Mucosa of gallbladder (tissue), 1 donor: ENCODE measurements at places on chromosomes 6 and 20. TPM values are rescaled to one million over a fixed set of nuclear protein-coding genes. Genes with fewer than 3 reads are reported as not detected.

Gene RWDD2A
- 5.9 TPM for total RNA-seq

Gene LY6G5C
- 5.2 TPM for total RNA-seq

Gene HLA-DQB1
- 23.2 TPM for total RNA-seq

Gene ADGRF4
- total RNA-seq: 0.52 TPM

Gene OR2H1
- not detected for total RNA-seq

Gene XKR7
- not detected for total RNA-seq

Gene HLA-DRB1
- 174 TPM for total RNA-seq

Gene ALDH5A1
- 20.7 TPM for total RNA-seq

Gene MTFR2
- total RNA-seq: 0.58 TPM

Gene SALL4
- 0.20 TPM for total RNA-seq

GRCh38 chr6:17211101-17211500 lies 70.1 kb upstream of the RBM24 start:
- no peak for DNase-seq

DNA sequence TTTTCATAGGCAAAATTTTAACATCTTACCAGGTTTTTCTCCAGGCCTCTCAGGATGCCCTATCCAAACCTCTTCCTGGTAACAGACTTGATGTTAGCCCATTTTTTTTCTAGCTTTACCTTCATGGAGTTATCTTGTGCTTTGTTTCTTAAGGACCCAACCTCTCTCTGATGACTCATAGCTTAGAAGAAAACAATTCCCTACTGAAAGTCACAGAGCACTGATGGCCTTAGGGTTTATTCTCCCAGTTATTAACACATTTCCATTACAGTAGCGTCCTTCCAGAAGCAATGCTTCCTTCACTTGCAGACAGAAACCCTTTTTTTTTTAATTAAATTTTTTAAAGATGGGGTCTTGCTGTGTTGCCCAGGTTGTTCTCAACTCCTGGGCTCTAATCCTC lies 79.4 kb downstream of the IYD start:
- no peak for DNase-seq

DNA sequence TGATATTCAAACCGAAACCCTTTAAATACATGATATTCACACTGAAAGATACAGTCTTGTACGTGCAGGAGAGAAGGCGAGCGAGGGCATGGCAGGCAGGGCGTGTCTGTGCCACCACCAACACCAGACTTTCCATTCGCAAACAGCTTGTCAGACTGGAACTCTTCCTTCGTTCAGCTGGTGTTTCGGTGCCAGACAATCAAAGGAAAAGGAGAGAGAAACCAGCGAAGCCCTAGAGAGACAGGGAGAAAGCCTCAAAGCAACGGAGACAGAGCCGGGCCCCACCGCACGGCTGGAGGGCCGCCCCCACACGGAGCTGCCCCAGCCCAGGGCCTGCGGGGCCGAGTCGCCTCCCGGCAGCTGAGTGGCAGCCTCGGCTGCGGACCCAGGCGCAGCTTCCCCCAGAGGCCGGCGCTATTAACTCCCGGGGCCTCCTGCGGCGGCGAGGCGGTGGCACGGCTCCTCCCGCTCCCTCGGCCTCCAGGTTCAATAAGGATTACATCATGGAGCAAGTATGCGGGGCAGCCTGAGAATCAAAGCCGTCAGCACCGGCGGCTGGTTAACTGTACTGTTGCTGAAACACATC lies 32.1 kb upstream of the NR2E1 start:
- DNase-seq: peak; percentile 78

DNA sequence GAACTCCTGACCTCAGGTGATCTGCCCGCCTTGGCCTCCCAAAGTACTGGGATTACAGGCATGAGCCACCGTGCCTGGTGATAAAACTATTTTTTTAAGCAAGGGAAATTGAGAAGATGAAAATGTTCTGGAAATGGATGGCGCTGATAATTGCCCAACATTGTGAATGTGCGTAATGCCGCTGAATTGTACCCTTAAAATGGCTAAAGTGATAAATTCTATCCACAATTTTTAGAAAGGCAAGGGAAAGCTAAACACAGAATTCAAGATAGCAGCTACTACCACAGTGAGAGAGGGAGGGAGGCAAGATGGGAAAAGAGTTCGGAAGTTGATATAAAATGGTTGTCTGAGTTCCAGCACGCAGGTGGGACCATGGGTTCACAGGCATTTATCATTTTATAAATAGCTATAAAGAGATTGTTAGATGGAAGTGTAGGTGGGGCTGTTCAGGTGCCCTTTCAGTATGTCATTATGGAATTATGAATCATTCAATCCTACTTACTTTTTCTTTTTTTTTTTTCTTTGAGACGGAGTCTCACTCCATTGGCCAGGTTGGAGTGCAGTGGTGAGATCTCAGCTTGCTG lies 8.3 kb downstream of the RIPOR3 start:
- no peak for DNase-seq

DNA sequence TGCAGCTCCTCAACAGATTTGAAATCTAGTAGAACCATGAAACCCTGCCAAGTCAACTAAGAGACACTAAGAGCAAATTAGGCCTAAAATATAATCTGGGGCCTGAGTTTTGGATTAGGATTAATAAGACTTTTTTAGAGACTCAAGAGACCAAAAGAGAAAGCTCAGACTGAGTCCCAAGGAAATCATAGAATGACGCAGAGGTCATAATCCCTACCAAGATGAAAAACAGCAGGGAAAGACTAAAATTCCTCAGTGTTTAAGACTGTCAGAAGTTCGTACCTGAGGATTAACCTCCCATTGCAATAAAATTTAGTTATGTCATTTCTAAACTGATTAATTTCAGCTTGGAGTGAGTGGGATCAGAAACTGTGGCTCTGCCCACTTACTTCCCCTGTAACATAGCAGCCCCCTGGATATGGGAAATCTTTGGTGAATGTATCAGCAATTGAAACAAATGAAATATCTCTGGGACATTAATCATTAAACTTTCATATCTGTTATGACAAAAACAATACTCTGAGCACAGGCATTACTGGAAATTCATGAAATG lies 200.3 kb downstream of the EDN1 start:
- no peak for DNase-seq

DNA sequence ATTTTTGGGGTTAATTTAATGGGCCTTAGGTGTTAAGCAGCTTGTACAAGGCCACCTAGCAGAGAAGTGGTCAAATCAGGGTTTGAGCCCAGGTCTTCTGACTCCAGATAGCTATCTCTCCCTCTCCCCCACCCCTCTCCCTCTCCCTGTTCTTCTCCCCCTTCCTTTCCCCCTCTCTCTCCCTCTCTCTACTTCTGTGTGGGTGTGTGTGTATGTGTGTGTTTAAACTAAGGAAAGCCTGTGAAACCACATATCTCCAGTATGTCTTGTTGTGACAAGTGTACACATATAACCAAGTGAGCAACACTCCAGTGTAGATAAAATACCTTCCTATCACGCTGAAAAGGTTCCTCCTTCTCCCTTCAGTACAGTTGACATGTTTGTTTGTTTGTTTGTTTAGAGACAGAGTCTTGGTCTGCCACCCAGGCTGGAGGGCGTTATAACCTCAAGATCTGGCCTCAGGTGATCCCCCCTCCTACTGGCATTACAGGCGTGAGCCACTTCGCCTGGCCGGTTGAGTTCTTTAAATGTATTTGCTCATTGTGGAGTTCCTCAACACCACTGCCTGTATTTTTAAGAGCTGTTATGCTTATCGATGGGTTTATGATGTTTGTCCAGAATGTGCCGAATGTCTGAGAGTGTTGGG lies 140.4 kb downstream of the JARID2 start:
- no peak for DNase-seq

DNA sequence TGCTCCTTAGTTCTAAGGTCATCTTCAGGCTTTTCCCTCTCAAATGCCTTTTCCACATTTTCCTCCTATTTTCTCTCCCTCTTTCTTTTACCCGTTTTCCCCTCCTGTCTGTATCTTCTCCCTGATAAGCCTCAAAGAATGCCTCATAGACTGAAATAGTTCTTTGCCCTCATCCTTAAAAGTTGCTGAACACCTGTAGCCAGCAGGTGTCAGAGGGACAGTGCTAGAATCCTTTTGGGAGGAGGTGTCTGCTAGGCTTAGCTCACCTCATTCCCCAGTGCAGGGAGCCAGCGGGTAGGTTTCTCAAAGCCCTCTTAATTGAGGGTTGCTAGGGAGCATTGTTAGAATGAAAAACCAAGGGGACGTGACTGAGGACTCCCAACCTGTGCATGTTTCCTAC lies 204.0 kb downstream of the TSHZ2 start:
- DNase-seq: no peak

- DNase-seq: no peak
Measured at GRCh38 chr6:80922916-80923455, 816.5 kb downstream of the BCKDHB start.

DNA sequence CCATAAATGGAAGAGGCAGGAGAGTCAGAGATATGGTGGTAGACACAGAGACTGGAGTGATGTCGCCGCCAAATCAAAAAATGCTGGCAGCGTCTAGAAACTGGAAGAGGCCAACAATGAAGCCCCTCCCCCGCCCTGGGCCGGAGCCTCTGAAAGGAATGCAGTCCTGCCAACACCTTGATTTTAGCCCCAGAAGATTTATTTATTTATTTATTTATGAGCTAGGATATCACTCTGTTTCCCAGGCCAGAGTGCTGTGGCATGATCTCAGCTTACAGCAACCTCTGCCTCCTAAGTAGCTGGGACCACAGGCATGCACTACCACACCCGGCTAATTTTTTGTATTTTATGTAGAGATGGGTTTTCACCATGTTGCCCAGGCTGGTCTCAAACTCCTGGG lies 82.6 kb upstream of the CCDC167 start:
- DNase-seq: no peak

GRCh38 chr20:5531318-5532081 lies 214.7 kb upstream of the PROKR2 start:
- DNase-seq: no peak

DNA sequence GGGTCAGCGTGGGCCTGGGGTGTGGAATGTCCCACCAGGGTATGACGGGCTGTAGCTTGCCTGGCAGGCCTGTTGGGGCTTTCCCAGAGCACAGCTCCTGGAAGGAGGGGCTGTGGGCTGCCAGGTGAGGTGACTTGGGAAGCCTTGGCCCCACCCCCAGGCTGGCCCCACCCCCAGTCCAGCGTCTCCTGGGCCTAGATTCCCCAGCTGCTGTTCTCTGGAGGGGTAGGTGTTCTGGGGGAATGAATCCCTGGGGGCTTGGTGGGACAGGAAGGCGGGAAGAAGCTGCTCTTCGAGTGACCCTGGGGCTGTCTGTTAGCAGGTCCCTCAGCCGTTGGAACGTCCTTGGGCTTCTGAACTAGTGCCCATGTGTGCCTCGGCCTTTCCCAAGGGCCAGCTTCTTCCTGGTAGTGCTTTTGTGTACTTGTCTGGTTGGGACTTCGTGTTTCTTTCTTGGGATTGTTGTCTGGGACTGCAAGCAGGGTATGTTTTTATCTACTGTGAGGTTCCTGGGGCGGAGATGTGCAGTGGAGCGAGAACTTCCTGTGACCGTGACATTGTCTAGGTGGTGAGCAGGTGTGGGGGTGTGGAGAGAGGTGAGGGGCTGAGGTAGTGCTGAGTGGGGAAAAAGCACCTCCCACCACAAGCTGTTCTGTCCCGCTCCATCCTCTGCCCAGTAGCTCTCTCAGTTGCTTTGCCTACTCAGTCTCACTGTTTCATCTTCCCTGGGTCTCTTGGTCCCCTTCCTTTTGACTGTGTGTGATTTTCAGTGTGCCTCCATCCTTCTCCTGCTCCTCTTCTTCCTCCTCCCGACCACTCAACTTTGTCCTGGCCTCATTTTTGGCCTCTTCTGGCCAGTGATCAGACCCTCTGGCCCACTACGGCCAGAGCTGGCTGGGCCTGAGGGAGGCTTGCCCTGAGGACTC lies 1.3 kb upstream of the DDR1 start:
- DNase-seq: peak; percentile 77

- DNase-seq: no peak
Measured at GRCh38 chr6:74404366-74404765, 708.4 kb downstream of the CD109 start.

- no peak for DNase-seq
Measured at GRCh38 chr6:138038142-138038870, 68.9 kb downstream of the PERP start.

GRCh38 chr20:10047427-10047826 lies 12.6 kb downstream of the ANKEF1 start:
- DNase-seq: no peak

DNA sequence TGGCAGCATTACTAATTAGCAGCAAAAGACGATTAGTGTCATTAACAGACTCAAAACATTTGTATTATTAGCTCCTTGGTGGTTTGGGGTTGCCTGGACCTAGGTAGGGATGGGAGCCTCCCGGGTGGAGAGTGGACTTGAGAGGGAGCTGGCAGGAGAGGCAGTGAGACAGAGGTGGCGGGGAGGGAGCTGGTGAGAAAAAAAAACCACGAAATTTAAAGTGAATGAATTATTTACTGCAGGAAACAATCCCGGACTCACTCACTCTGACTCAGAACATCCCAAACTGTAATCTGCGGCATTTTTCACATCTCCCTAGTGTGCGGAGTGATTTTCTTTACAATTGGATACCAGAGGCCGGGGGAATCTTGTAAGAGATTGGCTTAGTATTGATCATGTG lies 14.3 kb upstream of the CDH22 start:
- DNase-seq: no peak

DNA sequence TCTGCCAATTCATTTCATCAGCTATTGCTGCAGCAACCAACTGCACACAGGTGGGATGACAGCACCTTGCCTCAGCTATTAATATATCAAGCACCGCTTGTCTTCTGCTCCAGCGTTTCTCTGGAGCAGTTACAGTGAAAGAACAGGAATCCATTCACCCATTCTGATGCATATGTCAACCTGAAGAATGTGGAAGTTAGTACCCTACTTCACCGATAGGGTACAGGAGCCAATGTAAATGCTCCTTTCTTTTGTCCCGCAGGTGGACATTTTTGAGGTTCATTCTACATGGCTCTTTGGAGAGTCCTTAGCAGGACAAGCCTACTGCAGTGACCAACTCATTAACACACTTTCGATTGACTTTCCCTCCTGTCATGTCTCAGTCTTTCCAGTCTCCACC lies 139.9 kb upstream of the PRND start:
- DNase-seq: no peak

DNA sequence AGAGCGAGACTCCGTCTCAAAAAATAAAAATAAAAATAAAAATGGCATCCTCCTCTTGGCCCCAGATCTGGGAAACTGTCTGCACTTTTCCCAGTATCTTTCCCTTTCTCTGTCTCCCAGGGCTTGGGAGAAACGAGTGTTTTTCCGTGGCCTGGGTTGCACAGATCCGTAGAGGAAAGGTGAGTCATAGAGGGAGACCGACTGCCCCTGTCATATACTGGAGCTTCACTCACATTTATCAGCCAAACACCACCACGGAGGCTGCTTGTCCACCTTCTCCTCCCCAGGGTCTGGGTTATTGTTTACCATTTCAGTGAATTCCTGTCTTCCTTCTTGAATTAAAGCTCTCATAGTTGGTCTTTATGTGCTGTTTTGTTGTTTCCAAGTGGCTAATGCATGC lies 31.9 kb upstream of the EIF2S2 start:
- DNase-seq: no peak
